Anterior cingulate cortex (tissue), 58 donors: ENCODE measurements at places on chromosomes 16 and 17.

- no peak for DNase-seq
These were observed 13.5 kb downstream of the SARM1 start for GRCh38 chr17:28385037-28385400.

DNA sequence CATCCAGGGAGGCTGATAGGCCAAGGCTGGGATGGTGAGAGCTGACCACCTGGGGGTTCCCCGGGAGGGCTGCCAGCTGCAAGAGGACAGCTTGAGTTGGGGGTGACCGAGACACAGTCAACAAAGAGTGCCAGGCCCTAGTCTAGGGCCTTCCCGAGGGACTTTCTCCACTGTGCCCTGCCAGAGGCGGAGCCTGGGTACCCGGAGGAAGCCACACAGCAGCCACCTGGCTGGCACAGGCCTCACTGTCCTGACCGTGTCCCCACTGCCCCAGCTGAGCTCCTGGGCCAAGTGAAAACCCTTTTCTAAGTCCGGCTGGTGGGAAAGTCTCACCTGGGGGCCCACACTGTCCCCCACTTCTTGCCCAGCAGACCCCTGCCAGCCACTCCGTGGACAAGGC, 71.9 kb upstream of the GSE1 start:
- no peak for DNase-seq

DNA sequence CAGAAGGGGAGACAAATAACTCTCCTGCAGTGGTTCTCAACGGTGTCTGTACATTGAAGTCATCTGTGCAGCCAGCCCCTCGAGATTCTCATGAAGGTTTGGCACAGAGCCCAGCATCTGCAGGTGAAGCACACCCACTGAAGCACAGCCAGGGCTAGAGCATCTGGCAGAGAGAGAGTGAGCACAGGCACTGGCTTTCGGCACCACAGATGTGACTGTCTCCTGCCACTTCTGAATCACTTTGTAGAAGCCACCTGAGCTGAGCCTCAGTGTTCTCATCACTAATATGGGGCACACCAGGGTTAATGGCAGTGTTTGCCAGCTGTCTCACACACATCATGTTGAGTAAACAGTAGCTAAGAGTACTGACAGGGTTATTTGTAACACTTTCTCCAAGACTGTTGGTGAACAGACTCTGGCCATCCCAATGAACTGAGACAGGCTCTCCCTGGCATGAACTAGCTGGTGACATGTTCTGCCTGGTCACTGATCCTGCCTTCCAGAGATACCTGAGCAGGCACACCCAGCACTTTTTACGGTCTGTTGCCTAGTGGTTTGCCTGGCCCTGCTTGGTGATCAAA, 10.9 kb downstream of the HSPB9 start:
- DNase-seq, result no peak

DNA sequence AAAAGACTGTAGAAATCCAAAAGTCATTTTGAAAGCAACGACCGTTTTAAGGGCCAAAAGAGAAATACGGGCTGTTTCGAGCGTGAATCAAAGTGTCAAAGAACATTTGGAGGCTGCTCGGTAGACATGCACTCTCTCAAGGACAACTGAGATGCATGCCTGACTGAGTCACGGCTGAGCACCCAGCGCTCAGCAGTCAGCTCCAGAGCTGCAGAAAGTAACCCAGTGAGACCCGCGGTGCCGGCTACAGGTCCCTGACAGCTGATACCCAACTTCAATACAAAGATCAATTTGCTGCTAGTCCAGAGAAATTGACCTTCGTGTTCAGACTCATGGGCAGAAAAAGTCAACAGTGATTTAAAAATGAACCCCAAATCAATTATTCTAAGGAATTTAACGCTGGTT, 214.9 kb downstream of the STX8 start:
- DNase-seq, result no peak

- no peak for DNase-seq
These were observed 50.1 kb downstream of the AXIN2 start for GRCh38 chr17:65511316-65511715.

DNA sequence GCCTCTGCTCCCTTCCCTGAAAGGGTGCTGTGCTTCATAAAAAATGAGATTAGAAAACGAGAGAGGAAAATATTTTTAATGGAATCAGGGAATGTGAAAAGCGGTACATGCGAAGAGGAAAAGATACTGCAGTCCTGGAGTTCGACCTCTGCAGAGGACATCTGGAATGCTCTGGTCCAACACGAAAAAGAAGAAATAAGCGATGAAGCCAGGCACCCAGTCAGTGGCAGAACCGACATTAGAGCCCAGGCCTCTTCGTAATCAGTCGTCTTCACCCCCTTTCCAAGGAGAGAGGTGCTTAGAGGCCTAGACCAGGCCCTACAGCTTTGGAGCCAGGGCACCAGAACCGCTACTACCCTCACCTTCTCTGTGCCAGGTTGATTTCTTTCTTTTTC, 459 bp upstream of the MARCHF10 start:
- DNase-seq, result no peak

- DNase-seq, result no peak
These were observed 81.7 kb downstream of the YPEL2 start for GRCh38 chr17:59413014-59413766.

- DNase-seq, result no peak
These were observed 239.9 kb downstream of the PRKCA start for GRCh38 chr17:66542129-66542966.

DNA sequence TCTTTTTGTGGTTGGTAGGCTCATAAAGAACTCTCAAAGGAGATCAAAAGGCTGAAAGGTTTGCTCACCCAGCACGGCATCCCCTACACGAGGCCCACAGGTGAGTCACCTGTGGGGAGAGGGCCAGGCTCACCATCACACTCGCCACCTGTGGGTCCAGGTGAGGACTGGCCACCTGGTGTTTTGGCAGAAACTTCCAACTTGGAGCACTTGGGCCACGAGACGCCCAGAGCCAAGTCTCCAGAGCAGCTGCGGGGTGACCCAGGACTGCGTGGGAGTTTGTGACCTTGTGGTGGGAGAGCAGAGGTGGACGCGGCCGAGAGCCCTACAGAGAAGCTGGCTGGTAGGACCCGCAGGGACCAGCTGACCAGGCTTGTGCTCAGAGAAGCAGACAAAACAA, 11.1 kb downstream of the GNPTG start:
- no peak for DNase-seq

DNA sequence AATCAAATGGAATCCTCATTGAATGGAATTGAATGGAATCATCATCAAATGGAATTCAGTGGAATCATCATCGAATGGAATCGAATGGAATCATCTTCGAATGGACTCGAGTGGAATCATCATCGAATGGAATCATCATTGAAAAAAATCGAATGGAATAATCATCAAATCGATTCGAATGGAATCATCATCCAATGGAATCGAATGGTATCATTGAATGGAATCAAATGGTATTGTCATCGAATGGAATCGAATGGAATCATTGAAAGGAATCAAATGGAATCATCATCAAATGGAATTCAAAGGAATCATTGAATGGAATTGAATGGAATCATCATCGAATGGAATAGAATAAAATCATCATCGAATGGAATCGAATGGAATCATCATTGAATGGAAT, 619.3 kb downstream of the TP53TG3F start:
- DNase-seq, result no peak

DNA sequence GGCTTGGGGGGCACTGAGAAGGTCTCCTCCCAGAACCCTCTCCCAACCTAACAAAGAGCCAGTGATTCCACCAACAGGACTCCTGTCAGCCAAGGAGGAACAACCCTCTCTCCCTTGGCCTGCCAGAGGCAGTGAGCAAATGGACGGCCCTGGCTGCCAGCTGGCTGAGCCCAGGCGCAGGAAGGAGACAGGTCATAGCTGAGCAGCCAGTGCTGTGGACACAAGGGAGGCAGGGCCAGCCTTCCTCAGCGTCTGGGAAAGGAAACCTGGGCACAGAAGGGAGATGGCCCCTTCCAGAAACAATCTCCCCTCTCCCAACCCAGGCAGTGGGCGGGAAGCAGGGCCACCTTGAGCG, 2.1 kb downstream of the MPO start:
- DNase-seq, result no peak

GRCh38 chr16:59920054-59920453, 1185.9 kb upstream of the GOT2 start:
- no peak for DNase-seq

DNA sequence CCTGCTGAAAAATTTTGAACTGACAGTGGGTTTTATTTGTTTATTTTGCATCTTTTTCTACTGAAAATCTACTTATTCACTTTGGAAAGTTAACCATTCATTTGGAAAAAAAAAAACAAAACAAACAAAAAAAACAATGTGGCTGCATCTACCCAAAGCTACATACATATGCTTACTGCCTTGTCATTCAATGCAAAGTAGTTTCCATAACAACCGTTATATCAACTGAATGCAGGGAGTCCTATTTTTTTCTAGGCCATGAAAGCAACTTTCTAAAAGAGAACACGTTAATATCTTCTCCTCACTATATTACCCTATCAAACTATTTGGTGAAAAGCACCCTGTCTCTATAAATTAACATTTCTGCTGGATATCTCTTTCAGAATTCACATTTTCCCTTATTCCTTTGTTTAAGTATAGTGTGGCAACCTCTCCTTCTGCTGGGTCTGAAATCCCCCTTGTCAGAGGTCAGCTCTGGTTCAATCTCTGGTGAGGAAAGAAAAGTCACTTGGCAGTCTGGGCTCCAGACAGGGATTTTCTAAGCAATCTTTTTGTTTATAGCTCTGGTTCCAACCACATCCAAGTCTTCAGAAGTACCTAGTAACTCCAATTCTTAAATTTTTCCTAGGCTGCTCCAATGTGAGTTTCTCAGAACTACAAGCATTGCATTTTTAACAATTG, 528.4 kb upstream of the TOM1L1 start:
- no peak for DNase-seq

- DNase-seq, result no peak
These were observed 86.9 kb upstream of the ZNF469 start for GRCh38 chr16:88295671-88296436.

DNA sequence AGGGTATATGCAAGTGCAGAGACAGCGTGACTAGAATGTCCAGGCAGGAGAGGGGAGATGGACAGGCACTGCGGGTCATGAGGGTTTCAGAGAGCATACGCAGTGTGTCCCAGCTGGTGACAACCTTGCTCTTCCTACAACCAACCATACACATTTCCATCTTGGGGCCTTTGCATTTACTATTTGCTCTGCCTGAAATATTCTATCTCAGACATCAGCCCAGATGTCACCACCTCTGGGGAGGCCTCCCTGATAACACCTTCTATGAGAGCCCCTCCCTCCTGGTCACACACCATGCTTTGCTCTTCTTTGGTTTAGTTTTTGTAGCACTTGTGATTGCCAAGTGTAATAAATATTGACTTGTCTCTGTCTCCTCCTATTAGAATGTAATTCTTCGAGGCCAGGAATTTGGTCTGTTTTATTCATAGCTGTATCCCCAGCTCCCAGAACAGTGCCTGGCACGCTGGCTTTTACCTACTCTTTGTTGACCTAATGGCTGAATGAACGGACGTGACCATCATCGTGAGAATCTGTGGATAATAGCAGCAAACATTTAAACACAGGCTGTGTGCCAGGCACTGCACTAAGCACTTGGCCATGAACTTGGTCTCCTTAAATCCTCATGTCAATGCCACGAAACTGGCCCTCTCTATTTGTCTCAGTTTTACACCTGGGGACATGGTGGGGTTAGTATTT, 51.9 kb downstream of the PLCG2 start:
- DNase-seq, result no peak

- DNase-seq, result peak; percentile 43
These were observed at the start of gene SPIRE2 for GRCh38 chr16:89828199-89828869. SPIRE2 (plus strand) TSS chr16:89828475; CDS start chr16:89828551, 76 bp downstream.
